Upper lobe of right lung (tissue), 1 donor: ENCODE measurements at places on chromosomes 1 and 21. TPM values are rescaled to one million over a fixed set of nuclear protein-coding genes. Genes with fewer than 3 reads are reported as not detected.
A peak's percentile ranks its signal among the peaks of the same experiment; 100 is the strongest.

- no peaks in the 10 kb centered on the region for H3K27me3 ChIP-seq
- H3K27ac ChIP-seq: no peak overlapping the region
- no peaks in the 10 kb centered on the region for H3K4me1 ChIP-seq
- no peak overlapping the region for H3K4me3 ChIP-seq
Measured at GRCh38 chr1:191508239-191508638, 650.0 kb upstream of the RGS18 start.

DNA sequence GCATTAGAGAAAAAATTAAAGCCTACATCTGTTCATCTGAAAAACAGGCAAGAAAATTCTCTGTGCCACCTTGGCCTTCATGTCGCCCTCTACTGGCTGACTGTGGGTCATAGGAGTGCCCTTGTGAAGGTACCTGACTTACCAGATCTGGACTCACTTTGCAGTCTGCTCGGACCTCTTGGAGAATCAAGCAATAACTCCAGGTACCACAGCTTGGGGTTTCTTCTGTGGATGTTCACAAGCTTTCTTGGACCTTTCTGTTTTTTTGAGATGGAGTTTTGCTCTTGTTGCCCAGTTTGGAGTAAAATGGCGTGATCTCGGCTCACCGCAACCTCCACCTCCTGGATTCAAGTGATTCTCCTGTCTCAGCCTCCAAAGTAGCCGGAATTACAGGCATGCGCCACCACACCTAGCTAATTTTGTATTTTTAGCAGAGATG lies 2.4 kb upstream of the PRAMEF18 start:
- peaks cover 9% of the 10 kb centered on the region for H3K27me3 ChIP-seq
- no peaks in the 10 kb centered on the region for H3K36me3 ChIP-seq
- no peaks in the 10 kb centered on the region for H3K4me1 ChIP-seq
- peak; percentile 59 for DNase-seq

- peak overlapping the region; percentile 45 for H3K27ac ChIP-seq
- DNase-seq: no peak
- no peak overlapping the region for H3K4me3 ChIP-seq
- peaks cover 36% of the 10 kb centered on the region for H3K4me1 ChIP-seq
- H3K36me3 ChIP-seq: peaks cover 97% of the 10 kb centered on the region
Measured at GRCh38 chr1:151311589-151312331, 15.5 kb downstream of the PI4KB start.

GRCh38 chr1:228765168-228765946 lies 30.1 kb downstream of the RHOU start:
- no peak for DNase-seq
- no peak overlapping the region for H3K4me3 ChIP-seq
- H3K36me3 ChIP-seq: no peaks in the 10 kb centered on the region
- H3K27me3 ChIP-seq: no peaks in the 10 kb centered on the region
- H3K27ac ChIP-seq: no peak overlapping the region

- H3K36me3 ChIP-seq: no peaks in the 10 kb centered on the region
- peaks cover 18% of the 10 kb centered on the region for H3K4me1 ChIP-seq
- peak; percentile 93 for DNase-seq
- H3K4me3 ChIP-seq: no peak overlapping the region
- peak overlapping the region; percentile 89 for H3K27ac ChIP-seq
Measured at GRCh38 chr1:108646648-108647269, 14.1 kb downstream of the HENMT1 start.

DNA sequence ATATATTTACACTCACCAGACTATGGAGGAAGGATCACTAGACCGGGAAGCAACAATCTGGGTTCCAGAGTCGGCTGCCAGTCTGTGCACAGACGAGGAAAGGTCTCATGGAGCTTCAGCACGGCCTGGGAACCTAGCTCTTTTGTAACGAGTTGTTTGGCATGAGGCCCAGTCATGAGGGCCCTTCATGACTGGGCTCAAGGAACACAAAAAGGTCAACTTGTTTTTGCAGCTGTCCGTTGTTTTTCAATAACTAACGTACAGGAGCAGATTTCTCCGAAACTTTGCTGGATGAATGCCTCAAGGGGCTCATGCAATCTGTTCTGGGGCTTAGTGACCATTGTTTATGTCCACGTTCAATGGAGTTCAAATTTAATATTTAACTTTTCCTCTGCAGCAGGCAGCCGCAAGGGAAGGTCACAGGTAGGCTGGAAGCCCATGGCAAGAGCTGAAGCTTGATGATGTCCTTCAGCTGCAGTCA lies 5.9 kb upstream of the STUM start:
- H3K36me3 ChIP-seq: no peaks in the 10 kb centered on the region
- H3K4me1 ChIP-seq: peaks cover 17% of the 10 kb centered on the region
- no peaks in the 10 kb centered on the region for H3K27me3 ChIP-seq
- no peak for DNase-seq
- no peak overlapping the region for H3K4me3 ChIP-seq
- no peak overlapping the region for H3K27ac ChIP-seq

- H3K4me1 ChIP-seq: peaks cover 12% of the 10 kb centered on the region
- DNase-seq: no peak
- no peak overlapping the region for H3K4me3 ChIP-seq
- no peaks in the 10 kb centered on the region for H3K27me3 ChIP-seq
Measured at GRCh38 chr1:84960371-84960770, 36.5 kb downstream of the MCOLN2 start.

- H3K27ac ChIP-seq: no peak overlapping the region
- H3K4me3 ChIP-seq: no peak overlapping the region
- H3K4me1 ChIP-seq: no peaks in the 10 kb centered on the region
- H3K27me3 ChIP-seq: no peaks in the 10 kb centered on the region
- no peak for DNase-seq
Measured at GRCh38 chr1:81225789-81226602, 574.7 kb upstream of the ADGRL2 start.

GRCh38 chr1:14182856-14183255 lies 415.6 kb upstream of the KAZN start:
- no peaks in the 10 kb centered on the region for H3K36me3 ChIP-seq
- H3K27ac ChIP-seq: no peak overlapping the region
- no peaks in the 10 kb centered on the region for H3K4me1 ChIP-seq

DNA sequence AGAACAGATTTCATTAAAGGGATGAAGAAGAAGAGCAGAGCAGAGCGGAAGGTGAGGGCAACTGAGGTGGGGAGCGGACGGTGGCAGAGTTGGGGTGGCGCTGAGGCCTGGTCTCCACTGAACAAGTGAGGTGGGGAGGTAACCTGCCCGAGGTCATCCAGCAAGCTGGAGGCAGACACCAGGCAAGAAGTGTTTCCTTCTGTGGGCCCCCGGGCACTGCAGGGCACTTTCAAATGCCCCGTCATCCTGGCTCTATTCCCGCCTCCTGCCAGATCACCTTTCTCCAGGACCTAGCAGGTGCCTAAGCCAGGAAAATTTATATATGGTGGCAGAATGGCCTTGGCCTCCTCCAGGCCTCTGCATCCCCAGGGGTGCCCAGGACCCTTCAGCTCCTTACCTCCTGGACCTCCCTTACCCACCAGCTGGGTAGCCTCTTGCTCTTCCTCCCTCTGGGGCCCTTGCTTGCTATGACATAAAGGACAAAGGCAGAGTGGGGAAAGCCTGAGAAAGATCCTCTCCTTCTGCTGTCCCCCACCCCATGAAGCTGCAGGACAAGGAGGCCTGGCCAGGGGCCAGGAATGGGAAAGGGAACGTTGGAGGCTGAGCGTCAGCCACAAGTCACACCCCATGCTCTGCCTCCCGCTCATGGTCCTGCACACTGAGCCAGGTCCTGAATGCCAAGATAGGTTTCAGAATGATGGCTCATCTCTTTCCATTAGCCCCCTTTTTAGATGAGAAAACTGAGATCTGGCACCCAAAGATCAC lies 29.0 kb downstream of the VWA5B1 start:
- H3K4me3 ChIP-seq: no peak overlapping the region
- no peak overlapping the region for H3K27ac ChIP-seq
- no peaks in the 10 kb centered on the region for H3K36me3 ChIP-seq
- peaks cover 4% of the 10 kb centered on the region for H3K4me1 ChIP-seq
- no peak for DNase-seq
- H3K27me3 ChIP-seq: no peaks in the 10 kb centered on the region

DNA sequence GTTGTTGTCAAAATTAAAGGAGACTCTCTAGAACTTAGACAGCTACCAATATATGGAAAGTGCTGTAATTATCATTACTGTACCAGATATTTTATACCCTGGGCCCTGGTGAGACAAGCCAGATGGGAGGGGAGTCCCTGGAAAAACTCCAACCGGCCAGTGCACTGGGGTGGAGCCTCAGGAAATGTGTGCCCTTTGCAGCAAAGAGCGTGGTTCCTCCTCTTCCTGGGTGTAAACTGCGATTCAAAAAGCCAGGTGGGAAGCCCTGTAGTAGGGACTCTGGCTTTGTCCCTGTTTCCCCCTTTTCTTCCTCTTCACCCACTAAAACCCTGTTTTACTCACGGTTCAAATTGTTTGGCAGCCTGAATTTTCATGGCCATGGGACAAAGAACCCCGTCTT lies 812.3 kb downstream of the PLA2G4A start:
- no peak for DNase-seq
- H3K4me1 ChIP-seq: no peaks in the 10 kb centered on the region
- no peaks in the 10 kb centered on the region for H3K36me3 ChIP-seq
- H3K27me3 ChIP-seq: no peaks in the 10 kb centered on the region
- H3K4me3 ChIP-seq: no peak overlapping the region

DNA sequence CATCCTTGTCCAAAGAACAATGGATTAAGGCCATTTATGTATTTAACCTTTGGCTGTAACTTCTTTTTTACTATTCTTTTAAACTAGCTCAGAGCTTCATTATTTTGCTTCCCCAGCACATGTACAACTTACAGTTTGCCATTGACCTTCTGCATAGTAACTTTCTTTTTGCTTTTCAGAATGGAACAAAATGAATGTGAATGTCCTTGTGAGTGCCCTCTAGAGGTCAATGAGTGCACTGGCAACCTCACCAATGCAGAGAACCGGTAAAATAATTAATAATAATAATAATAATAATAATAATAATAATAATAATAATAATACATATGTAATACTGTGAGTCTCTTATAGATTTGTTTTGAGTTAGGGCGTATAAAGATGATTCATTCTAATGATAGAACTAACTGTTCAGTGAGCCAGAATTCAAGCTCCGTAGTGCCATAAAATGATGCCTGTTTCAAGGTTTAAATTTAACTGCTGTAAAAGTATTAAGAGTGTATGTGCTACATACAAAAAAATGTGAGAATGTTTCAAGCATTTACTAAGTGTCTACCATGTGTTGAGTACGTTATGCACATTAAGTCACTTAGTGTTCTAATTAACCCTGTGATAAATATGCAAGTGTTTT lies 69.0 kb upstream of the RAVER2 start:
- H3K36me3 ChIP-seq: peaks cover 32% of the 10 kb centered on the region
- no peaks in the 10 kb centered on the region for H3K4me1 ChIP-seq
- H3K4me3 ChIP-seq: no peak overlapping the region
- no peak for DNase-seq

DNA sequence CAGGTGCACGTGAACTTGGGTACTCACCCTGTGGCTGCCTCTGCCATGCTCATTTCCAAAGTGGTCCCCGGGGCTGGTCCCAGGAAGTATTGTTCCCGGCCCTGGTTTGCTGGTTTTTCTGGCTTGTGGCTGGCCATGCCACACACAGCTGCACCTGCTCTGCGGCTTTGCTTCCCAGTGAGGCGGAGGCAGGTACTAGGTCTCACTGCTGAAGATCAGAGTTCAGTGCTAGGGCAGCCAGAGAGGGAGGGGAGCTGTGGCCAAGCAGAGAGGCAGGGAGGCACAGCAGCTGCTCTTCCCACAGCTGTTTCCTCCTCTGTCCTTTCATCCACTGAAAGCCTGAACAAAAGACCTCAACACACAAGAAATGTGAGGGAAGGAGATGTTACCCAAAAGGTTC lies 30.5 kb downstream of the ENO1 start:
- no peak overlapping the region for H3K27ac ChIP-seq
- no peaks in the 10 kb centered on the region for H3K36me3 ChIP-seq
- H3K27me3 ChIP-seq: no peaks in the 10 kb centered on the region
- H3K4me1 ChIP-seq: peaks cover 11% of the 10 kb centered on the region
- H3K4me3 ChIP-seq: no peak overlapping the region
- no peak for DNase-seq

- H3K4me1 ChIP-seq: peaks cover 7% of the 10 kb centered on the region
- no peaks in the 10 kb centered on the region for H3K27me3 ChIP-seq
- peak overlapping the region; percentile 16 for H3K4me3 ChIP-seq
- peak; percentile 86 for DNase-seq
- H3K27ac ChIP-seq: no peak overlapping the region
Measured at GRCh38 chr1:36178471-36179219, 22.7 kb downstream of the MAP7D1 start.

DNA sequence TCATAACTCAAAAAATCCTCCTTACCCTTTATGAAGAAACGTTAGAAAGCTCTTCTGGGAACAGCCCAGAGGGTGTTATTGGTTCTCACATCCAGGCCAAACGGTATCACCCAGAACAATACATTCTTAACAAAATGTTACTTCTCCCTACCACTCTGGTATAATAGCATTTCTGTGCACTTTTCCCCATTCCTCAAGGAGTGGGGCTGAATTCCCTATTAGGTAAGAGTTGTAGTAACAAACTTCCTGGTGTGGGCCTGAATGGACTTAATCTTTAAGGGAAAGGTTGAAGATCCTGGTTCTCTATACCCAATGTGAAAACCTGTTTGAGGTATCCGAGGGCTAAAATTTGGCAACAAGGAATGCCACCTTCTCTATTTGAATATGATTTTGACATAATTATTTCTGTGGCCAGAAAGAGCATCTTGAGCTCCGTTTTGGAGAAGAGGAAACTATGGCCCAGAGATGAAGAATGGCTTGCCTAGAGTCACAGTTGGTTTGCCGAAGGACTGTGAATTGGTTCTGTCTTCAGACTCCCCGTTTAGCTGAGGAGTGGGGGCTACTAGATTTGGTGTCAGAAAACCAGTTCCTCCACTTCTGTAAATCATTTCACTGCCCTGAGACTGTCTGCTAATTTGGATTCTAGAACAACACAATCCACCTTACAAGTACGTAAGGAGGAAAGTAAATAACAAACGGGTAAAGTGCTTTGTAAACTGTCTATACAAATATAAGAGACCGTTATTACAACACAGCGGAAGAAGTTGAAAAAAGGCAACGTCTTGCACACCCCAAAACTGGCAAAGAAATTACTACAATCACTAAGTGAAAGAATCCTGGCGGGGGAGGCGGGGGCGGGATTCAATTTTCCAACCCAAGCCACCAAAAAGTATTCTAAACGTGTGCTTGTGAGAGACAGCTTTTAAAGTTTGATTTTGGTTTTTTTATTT lies 2.3 kb downstream of the ANP32E start:
- H3K4me1 ChIP-seq: peaks cover 18% of the 10 kb centered on the region
- H3K27ac ChIP-seq: peak overlapping the region; percentile 97
- H3K4me3 ChIP-seq: peak overlapping the region; percentile 84
- peaks cover 16% of the 10 kb centered on the region for H3K36me3 ChIP-seq
- peak; percentile 72 for DNase-seq
- H3K27me3 ChIP-seq: no peaks in the 10 kb centered on the region

ATP1A4 gene
- total RNA-seq: 0.96 TPM

B3GALT2 gene
- 6.8 TPM for total RNA-seq

VPS72 gene
- 42.6 TPM for total RNA-seq

YY1AP1 gene
- total RNA-seq: 69.0 TPM

PPM1J gene
- 0.32 TPM for total RNA-seq

SERINC2 gene
- 40.6 TPM for total RNA-seq

C4BPA gene
- total RNA-seq: 175 TPM

HES4 gene
- total RNA-seq: 26.8 TPM

JAM2 gene
- 38.6 TPM for total RNA-seq

KRTAP11-1 gene
- not detected for total RNA-seq
